Activated CD4-positive, CD25-positive, alpha-beta regulatory T cell (primary cell): ENCODE measurements at places on chromosomes 1 and 21.

DNA sequence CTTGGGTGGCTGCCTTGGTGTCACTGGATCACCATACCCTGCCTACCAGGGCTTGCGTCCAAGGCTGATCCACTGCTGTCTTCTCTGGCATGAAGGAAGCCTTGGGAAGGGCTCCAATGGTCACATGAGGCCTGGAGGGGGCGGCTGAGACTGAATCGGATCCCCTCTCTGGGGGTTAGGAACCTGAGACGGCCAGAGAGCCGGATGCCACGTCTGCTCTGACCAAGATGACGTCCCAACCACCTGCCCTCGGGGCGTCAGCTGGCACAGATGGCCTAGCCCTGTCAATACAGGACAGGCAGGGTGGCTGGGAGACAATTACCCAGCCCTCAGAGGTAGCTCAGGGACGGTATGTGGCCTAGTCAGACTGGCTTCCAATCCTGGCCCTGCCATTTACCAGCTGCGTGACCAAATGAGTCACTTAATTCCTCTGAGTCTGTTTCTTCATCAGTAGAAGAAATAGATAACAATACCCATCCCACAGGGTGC lies 5.4 kb downstream of the TRIM62 start:
- DNase-seq, result no peak

DNA sequence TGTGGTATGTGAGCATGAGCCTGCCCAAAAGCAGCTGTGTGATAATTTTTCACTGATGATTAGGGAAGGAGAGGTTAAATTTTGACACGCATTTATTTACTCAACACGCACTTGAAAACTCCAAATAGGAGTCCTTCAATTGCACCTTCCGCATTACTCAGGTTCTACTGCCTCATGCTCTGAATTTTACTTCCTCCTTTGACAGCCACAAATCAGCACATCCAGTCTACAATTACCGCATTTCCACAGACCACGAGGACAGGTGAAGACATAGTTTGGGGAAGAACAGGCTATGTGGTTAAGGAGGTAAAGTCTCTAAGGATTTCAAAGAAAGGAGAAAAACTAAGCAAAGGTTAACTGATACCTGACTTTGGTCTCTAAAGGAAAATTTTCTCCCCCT lies 2.6 kb downstream of the CAPN8 start:
- DNase-seq, result no peak

DNA sequence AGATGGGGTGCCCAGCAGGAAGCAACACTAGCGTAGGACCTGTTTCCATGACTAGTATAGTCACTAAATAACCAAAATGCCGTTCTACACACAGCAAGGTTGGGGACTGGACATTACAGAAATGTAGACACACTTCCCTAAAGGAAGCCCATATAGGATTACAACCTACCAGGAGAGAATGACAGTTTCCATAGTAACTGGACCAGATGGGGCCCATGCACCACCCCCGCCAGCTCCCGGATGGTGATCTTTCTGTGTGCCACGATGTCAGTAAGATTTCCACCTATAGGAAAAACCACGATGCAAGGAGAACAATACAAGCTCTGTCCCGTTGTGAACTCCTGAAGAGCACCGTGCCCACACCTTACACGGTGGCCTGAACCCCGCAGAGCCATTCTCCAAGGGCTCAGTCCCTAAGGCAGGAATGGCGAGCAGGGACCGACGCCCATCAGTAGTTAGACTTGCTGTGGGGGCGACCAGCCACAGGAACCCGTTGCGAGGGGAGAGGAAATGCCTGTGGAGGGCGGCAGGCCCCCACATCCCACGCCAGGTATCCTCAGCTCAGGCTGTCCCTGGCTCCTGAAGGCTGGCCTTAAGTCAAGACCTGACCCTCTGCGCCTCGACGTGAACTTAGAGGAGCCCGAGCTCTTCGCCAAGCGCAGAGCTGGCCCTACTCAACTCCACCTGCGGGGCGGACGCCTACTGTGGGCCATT lies 13.6 kb upstream of the CEP85 start:
- no peak for DNase-seq

DNA sequence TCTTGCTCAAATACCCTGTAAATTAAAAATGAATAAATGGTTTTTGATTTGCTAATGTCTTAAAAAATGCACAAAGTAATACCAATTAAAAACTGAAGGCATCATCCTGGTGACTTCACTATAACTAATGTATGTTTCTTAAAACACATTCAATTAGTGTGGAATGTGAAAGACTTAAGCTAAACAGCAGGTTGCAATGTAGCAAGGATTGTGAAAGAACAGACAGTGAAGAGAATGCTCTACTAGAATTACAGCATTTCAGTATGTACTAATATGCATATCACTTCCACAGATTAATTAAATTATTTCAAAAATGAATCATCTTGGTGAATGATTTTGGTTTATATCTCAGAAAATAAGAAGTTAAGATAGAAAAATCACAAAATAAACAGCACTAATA lies 56.4 kb downstream of the LHX4 start:
- no peak for DNase-seq

- DNase-seq, result no peak
Measured at GRCh38 chr1:240515505-240515904, 96.5 kb downstream of the GREM2 start.

GRCh38 chr1:87051965-87052364 lies 137.5 kb downstream of the HS2ST1 start:
- DNase-seq, result no peak

GRCh38 chr1:204471687-204472086 lies 22.9 kb downstream of the PIK3C2B start:
- no peak for DNase-seq
